Lung (tissue), 17 donors: ENCODE measurements at places on chromosomes 11 and 22. TPM values are rescaled to one million over a fixed set of nuclear protein-coding genes. Genes with fewer than 3 reads are reported as not detected.

DNA sequence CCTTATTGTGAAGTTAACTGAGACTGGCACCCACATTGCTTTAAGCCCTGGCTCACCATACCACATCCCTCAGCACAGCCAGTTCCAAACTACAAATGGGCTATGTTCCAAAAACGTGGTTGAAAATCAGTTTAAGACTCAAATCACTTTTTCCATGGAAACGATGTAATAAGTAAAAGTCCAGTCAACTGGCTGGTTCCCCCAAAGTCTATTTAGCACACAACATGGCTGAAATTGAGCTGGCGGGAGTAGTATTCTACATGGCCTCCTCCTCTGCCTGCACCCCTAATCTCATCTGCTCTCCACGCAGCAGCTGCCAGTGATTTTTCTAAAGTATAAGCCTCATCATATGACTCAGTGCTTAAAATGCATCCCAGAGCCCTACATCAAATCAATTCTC, 40.9 kb upstream of the BIRC3 start:
- peak; percentile 84 for DNase-seq

DNA sequence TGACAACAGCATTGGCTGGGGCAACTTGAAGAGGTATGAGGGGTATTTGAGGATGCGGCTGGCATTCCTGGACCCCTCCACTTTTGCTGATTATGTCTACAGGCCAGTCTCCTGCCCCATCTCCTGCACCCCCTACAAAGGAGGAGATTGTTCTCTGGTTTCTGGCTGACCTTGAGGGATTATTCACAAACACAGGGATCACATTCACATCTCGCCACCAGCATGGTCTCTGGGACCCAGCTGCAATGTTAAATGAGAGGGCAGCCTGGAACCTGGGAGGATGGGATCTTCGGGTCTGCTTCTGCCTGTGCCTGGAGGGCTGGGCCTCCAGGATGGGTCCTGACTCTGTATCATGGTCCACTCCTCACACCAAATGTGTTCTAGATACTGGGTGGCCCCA, 32.8 kb upstream of the MYEOV start:
- DNase-seq = no peak

DNA sequence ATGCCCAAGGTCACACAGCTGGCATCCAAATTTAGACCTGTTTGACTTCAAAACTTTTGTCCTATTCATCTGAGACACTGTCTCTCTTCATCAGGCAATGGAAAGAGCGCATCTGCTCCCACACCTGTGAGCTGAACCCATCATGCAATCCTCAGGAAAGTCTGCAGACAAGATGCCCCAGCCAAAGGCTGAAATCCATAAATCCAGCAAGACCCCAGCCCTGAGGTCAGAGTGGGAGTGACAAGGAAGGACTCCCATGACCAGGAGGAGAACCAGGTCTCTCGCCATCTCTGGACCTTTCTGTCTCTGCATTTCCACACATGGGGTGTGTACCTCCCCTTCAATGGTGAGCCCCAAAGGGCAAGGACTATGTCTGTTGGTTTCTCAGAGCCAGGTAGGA, 83.6 kb upstream of the HMGXB4 start:
- DNase-seq = no peak

- peak; percentile 42 for DNase-seq
Measured at GRCh38 chr11:118996926-118997626, 862 bp upstream of the CENATAC start.

DNA sequence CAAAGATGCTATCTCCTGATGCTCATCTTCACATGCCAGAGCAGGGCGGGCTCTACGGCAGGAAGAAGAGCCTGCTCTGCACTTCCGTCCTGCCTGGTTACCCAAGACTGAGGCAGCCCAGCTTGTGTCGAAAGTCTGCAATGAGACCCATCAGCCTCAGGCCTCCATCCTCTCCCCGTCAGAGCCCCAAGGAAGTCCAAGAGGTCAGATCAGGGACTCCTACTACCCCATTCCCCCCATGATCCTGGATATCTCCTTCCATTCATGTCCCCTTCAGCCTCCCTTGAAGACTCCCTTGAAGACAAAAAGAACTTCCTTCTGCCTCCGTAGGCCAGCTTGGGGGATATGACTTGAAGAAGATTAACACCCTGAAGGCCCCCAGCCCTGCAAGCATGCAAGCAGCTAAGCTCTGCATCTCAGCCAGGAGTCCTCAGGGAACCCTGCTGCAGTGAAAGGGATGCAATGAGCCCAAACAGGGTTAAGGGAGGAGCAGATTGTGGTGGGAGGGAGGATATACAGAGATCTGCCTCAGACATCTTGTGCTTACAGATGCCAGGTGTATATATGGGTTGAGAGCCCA, 85.6 kb downstream of the TRIM29 start:
- DNase-seq = no peak

DNA sequence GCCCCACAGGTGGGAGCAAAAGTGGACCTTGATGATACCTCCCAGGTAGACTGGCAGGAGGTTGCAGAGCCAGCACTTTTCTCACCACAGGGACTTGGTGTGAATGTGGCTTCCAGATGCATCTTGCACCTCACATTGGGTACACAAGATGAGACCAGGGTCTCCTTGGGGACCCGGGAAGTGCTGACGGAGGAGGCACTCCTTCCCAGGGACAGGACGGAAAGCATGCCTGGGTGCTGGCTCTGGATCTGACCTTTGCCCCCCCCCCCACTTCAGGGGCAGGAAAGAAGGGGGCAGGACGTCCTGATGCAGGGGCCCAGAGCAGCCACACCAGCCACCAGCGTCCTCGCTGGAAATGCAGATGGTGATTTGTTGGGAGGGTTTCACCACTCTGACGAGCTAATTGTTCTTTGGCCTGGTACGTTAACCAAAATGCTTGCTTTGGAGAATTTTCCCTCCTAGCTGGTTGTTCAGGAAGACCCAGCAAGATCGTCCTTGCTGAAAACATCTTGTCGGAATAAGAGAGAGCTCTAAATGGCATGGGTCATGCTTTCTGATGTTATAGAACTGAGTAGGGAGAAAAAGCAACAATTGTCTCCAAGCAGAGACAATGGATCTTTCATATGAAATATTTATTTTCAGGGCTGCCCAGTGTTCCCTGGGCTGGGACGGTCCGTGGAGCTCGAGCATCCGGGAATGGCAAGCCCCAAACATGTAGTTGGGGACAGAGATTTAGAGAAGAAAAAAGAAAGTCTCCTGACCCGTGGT, 74.4 kb upstream of the PPARA start:
- no peak for DNase-seq

DNA sequence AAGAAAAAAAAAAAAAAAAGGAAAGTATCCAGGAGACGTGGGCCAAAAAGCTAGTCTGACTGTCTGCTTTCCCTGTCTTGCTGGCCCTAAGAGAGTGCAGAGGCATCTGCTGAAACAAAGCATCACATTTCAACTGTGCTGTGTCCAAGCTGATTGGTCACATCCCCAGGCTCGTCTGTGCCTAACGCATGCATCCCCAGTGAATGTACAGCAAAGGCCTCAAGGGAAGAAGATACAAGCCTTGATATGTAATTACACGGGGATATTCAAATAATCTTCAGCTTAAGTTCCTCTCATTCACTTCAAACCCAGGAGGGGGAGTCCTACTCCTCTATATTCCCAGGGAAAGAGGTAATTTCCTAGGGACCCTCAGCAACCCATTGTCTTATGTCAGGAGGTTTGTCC, 5.4 kb upstream of the SORL1 start:
- DNase-seq = peak; percentile 76

DNA sequence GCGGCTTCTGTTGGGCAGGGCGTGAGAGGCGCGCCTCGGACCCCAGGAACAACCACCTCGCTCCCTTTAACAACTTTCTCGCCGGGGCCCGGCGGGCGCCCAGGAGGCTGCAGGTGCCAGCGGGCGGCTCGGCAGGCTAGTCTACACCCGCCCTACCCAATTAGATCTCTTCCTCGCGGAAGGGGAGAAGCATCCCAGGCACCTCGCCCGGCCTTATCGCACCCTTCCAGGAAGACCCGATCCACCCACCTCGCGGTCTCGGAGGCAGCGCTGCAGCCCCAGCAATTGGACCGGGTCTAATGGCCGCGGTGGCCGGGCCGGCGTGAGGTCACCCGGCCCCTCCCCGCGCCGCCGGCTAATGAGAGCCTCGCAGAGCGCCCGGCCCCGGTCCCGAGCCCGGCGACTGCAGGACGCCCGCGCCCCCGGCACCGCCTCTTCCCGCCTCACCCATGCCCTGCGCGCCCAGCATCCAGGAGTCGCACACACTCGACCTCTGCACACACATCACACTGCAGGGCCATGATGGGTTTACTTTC, at the start of gene PLAAT3:
Gene PLAAT3 (minus strand): TSS at position 298 of the 536 bp plus-strand sequence. CDS start 419 bp downstream, outside the sequence.
- peak; percentile 24 for DNase-seq

DNA sequence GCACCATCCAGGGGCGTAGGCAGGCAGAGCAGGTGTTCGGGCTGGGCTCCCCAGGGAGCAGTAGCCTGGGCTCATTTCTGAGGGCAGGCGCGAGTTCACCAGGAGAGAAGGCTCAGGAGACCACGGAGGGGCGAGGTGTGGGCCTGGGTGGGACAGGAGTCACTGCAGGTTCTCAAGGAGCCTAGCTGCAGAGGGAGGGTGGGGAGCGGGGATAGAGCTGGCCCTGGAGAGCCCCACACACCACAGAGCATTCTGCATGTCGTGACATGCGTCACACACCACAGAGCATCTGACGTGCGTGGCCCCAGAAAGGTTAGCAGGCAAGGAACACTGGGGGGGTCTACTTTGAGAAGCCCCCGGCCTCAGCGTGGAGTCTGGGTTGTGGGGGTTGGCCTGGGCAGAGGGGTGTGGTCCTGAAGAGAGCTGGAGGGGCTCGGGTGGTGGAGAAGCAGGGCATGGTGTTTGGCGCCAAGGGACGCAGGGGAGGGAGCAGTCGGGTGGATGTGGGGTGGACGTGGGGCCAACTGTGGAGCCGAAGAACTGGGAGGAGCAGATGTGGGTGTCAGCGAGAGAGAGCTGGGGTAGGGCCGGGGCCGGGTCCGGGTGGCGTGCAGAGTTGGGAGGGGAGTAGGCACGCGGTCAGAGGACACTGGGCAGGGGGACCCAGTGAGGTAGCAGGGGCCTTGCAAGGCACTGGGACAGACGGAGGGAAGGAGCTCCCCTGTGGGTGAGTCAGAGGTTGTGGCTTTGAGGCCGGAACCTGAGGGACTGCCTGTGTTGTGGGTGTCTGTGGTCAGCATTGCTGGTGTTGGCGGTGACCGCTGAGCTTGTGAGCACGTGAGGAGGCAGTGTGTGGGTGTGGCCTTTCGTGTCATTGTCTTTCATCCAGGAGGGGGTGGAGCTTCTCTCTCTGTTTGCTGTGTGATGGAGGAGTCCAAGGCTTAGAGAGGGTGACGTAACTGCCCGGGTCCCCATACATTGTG, 25.5 kb downstream of the CTTN start:
- no peak for DNase-seq

The TBX10 gene
- not detected for total RNA-seq

The APOBEC3G gene
- total RNA-seq = 15.2 TPM

The XKR3 gene
- total RNA-seq = not detected

The BARX2 gene
- total RNA-seq = 1.1 TPM

The HTR3A gene
- 0.43 TPM for total RNA-seq
